ENCODE measurements at places on chromosomes 2 and 18.

DNA sequence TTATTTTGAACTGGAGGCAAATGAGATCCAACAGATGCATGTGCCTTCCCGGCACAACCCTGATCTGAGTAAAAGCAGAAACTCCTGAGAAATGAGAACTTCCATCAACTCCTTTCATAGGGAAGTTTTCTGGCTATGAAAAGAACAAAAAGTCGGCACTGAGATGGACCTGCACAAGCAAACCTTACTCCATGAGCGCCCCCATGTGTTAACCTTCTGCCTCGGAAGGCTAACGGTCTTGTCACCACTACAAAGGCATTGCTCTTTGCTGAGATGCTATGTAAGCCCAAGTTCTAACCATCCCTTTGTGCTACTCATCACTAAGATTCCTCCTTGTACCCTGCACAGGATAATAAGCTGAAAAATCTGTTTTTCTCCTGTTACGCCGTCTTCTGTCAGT, 57.3 kb upstream of the SULT1C3 start:
- DNase-seq, result no peak

GRCh38 chr2:46704593-46704992, 211.0 kb downstream of the MCFD2 start:
- DNase-seq, result no peak

- no peak for DNase-seq
Observed at GRCh38 chr2:159476329-159476728, 140.0 kb downstream of the BAZ2B start.

GRCh38 chr18:48878471-48878870, 72.3 kb downstream of the SMAD7 start:
- DNase-seq, result no peak

- DNase-seq, result no peak
Observed at GRCh38 chr2:30465171-30465545, 18.1 kb downstream of the LCLAT1 start.

GRCh38 chr18:9648431-9649163, 34.2 kb upstream of the PPP4R1 start:
- DNase-seq, result no peak

Measured in stimulated activated CD4-positive, alpha-beta T cell treated with anti-CD3 and anti-CD28 coated beads, Interleukin-1b, Interleukin-23, amount 100 ng/mL, for 24 hours (primary cell).